A172 (cell line): ENCODE measurements at places on chromosomes 2 and 18. TPM values are rescaled to one million over a fixed set of nuclear protein-coding genes. Genes with fewer than 3 reads are reported as not detected.

- DNase-seq, result no peak
Measured at GRCh38 chr2:205370726-205371125, 311.6 kb upstream of the NRP2 start.

Gene CYP26B1
- total RNA-seq, result 0.02 and 0.12 TPM in 2 replicates

- DNase-seq, result no peak
Measured at GRCh38 chr2:220154304-220154703, 526.9 kb downstream of the SLC4A3 start.

Gene SPP2
- not detected in 2 replicates for total RNA-seq

- DNase-seq, result no peak
Measured at GRCh38 chr2:241813644-241814392, 4.8 kb downstream of the NEU4 start.

GRCh38 chr2:120520454-120520853 is 174.5 kb downstream of the INHBB start:
- no peak for DNase-seq

GRCh38 chr2:171852366-171852888 is 41.6 kb downstream of the SLC25A12 start:
- DNase-seq, result no peak

DNA sequence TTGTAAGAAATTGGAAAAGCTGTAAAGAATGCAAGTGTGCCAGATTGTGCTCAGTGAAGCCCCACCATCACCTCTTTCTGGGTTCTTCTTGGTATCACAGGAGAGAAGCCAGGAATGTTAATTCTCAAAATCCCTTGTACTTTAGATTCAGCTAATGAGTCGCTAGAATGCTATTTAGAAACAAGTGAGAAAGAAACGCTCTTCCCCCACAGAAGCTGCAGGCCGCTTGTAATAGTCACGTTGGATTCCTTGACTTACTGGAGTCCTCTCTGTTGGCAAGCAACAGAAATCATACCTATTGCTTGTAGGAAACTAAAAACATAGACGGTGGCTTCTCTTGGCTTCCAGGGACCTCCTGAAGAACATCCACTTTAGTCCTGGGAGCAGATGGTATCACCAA is 375.6 kb upstream of the LRATD1 start:
- no peak for DNase-seq

Gene MOCOS
- total RNA-seq, result 3.3 and 3.9 TPM in 2 replicates

DNA sequence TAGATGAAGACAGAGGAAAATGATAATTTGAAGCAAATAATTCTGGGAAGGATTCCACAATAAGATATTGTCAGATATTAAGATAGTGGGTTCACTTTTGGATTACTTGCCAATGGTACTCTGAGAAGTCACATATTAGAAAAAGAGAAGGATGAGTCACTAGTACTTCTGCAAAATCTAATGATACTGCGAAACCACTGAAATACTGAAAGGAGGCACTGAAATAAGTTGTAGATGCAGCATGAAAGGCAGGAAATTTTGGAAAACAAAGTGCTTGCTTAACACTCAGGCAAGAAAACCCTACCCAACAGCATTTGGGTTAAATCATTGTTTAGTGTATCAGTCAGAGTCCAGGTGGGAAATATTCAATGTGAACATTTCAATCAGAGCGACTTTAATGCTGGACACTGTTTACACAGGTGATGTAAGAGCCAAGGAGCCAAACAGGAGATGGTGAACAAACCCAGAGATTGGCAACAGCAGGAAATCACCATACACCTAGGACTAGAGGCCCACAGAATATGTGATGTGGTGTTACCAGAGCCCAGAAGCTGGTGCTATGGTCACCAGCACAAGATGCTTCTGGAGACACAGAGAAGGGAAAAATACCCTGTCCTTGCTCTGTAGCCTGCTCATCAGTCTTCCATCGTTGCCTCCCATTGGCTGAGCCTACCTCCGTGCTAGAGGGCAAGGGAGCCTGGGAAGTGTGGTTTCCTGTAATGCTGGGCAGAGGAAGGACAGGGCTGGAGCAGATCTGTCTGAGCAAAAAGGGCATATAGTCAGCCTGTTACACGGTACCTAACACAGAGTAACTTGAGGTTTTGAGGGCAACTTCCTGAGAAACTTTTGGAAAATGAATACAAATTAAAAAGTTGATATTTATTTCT is 204.7 kb upstream of the ITGA4 start:
- DNase-seq, result no peak

- peak; percentile 8 for DNase-seq
Measured at GRCh38 chr2:208315081-208315788, 49.2 kb downstream of the PIKFYVE start.

DNA sequence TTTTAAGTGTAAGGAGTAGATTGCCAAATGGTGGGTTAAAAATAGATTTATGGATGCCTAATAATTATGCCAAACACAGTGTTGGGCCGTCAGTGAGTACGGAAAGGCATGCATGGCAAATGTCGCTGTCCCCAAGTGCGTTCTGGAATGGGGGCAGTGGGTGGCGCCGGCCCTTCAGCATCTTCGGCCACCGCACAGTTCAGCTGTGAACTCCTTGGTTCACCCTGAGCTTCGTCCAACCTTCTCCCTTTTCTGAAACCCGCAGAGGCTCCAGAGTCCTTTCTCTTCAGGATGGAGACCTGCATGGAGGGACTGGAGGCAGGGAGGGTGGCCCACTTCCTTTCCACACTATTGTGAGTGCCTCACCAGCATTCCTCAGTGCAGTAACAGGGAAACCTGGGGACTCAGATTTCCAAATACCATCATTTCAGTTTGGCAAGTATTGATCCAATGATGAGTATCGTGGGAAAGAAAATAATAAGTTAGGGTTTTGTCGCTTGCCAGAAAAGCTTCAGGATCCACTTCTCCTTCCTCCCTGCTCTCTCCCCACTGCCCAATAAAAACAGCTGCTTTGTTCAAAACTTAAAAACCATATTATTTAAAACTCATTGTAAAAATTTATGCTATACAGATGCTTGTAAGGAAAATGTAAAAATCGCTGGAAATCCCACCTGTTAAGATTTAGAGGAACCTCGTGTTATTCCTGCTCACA is 74.6 kb upstream of the TXNDC2 start:
- DNase-seq, result no peak
